ENCODE measurements at places on chromosomes 7 and 10.

DNA sequence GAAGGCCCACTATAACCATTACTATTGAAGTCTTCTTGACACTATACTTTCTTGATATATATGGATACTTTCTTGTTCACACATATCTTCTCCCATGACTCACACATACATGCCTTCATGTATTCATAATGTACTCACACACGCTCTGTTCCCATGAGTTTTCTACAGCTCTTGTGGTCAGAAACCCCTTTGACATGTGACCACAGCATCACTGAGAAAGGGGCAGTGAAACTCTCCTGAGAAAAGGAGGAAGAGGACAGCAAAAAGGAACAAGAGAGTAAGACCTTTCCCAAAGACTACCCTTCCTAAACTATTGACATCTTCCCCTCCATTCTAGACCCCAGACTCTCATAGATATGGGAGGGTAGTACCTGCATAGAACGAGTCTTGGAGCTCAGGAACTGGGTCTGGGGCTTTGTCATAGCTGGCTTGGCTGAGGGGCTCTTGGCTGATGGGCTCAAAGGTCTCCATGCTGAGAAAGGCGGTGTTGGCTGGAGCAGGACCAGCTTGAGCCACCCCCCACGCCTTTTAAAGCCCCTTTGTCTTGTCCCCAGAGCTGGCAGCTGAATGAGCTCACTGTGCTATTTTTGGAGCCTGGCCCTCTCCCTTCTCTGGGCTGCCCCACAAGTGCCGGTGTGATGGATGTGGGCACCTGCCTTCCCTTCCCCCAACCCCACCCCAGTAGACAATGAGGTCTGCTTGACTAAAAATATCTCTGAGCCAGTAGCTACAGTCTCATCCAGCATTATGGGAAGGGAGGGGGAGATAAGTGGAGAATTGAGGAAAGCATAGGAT lies 5.1 kb downstream of the SYNPO2L start:
- DNase-seq = no peak

DNA sequence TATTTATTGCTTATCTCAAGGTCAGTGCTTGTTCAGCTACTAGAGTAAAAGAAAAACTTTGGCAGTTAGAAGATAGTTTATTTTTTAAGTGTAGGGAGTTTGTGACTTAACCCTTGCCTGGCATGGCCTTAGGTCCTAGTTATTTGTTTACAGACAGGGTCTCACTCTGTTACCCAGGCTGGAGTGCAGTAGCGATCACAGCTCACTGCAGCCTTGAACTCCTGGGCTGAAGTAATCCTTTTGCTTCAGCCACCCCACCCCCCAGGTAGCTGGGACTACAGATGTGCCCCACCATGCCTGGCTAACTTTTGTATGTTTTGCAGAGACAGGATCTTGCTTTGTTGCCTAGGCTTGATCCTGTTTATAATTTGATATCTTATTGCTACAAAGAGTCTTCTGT lies 4.2 kb downstream of the ANLN start:
- no peak for DNase-seq

- DNase-seq = no peak
These were observed 109.3 kb downstream of the TCF7L2 start for GRCh38 chr10:113059371-113059780.

- DNase-seq = no peak
These were observed 6.9 kb upstream of the NUDCD3 start for GRCh38 chr7:44497155-44498027.

DNA sequence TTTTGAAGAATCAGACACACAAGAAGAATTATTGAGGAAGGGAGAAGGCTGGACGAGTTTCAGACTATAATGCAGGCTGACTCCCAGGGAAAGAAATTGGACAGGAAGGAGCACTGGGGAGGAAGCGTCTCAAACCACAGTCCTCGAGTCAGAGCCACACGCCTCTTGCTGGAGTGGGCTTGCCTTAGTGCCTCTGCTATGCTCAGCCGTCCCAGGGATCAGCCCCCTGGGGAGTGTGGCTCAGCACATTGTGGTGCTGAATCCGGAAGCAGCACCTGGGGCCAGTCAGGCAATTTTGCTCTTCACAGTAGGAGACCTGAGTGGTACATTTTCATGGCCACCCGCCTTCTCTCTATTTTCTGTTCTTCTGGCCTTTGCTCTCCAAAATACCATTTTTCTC lies 67.4 kb upstream of the SLC35G1 start:
- no peak for DNase-seq

- no peak for DNase-seq
These were observed 54.2 kb downstream of the TRIL start for GRCh38 chr7:28903730-28904577.

Measured in stimulated activated CD4-positive, alpha-beta T cell treated with anti-CD3 and anti-CD28 coated beads, TNF-alpha, amount 100 ng/mL, for 4 hours (primary cell).